Fibroblast of lung (primary cell): ENCODE measurements at places on chromosomes 16 and 17. TPM values are rescaled to one million over a fixed set of nuclear protein-coding genes. Genes with fewer than 3 reads are reported as not detected.

GRCh38 chr16:66513111-66513723 lies 36.7 kb downstream of the TK2 start:
- H3K4me1 ChIP-seq: peaks cover 48% of the 10 kb centered on the region
- no peak overlapping the region for H3K27ac ChIP-seq
- no peak for DNase-seq

SLFN13 gene
- 2.0 and 2.1 TPM in 2 replicates for total RNA-seq

- no peaks in the 10 kb centered on the region for H3K27me3 ChIP-seq
- peak overlapping the region; percentile 91 for H3K4me3 ChIP-seq
- peaks cover 3% of the 10 kb centered on the region for H3K4me1 ChIP-seq
- no peak overlapping the region for H3K27ac ChIP-seq
- no peak for DNase-seq
Observed at GRCh38 chr17:44120851-44121605, 2.4 kb downstream of the HDAC5 start.

DNA sequence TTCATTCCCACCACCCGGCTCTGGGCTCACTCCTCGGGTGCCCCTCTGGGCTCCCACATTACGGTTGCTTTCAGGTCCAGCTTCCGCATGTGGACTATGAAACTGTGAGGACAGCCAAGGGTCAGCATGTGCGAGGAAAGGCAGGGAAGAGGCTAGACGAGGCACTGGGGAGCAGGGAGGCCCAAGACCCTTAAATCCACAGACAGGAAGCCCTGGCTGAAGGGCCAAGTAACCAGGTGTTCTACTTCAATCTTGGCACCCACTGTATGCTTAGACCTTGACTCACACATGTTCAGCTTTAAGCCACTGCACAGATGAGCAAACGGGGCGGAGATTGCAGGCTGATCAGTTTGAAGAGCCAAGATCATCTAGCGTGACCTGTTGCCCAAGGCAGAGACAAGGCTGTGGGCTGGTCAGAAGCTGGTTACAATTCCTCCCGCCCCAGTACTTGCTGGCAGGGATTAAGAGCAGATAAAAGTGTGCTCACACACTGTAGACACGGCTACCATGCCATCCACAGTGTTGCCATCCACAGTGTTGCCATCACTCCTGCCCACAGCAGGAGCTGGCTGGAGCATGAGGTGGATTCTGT lies at the start of gene CES4A:
Gene CES4A (plus strand): TSS at position 393 of the 592 bp plus-strand sequence. CDS start 184 bp downstream, at position 577.
- no peaks in the 10 kb centered on the region for H3K27me3 ChIP-seq
- H3K27ac ChIP-seq: no peak within 1 kb of the TSS
- no peaks in the 10 kb centered on the region for H3K36me3 ChIP-seq
- H3K4me1 ChIP-seq: no peaks in the 10 kb centered on the region

PMFBP1 gene
- total RNA-seq: 0.17 and 0.51 TPM in 2 replicates

DNA sequence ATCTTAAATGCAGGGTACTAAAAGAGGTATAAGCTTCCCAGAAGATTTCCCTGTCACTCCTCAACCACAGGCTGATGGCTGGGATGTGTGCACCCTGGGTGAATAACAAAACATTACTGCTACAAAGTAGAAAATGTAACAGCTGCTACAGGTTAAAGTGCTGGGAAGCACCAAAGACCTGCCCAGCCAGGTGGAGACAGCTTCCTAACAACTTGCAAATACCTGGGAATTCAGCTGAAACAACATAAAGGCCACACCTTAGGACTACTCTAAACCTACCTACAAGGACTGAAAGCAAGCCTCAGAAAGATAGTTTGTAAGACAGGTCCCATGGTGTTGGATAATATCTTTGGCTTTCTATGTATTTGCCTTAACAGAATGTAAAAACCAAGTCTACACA lies 118.5 kb downstream of the CEP112 start:
- H3K4me1 ChIP-seq: no peaks in the 10 kb centered on the region
- no peak for DNase-seq
- no peaks in the 10 kb centered on the region for H3K36me3 ChIP-seq
